ENCODE measurements at places on chromosomes 4 and X.

- no peak for DNase-seq
These were observed 142.9 kb downstream of the TMEM164 start for GRCh38 chrX:110145854-110146253.

- no peak for DNase-seq
These were observed 77.2 kb downstream of the CRMP1 start for GRCh38 chr4:5815641-5816040.

DNA sequence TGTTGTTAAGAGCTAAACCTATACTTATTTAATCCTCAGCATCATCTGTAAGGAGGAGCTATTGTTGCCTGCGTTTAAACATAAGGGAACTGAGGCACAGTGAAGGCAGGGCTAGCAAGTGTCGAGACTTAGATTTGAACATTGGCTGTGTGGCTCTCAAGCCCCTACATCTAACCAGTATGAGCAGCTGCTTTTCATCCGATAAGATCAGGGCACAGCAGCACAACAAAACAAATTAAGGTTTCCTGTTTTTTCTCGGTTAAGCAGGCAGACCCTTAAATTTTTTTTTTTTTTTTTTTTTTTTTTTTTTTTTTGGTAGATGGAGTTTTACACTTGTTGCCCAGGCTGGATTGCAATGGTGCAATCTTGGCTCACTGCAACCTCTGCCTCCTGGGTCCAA is 35.6 kb downstream of the RAB40A start:
- DNase-seq = no peak

DNA sequence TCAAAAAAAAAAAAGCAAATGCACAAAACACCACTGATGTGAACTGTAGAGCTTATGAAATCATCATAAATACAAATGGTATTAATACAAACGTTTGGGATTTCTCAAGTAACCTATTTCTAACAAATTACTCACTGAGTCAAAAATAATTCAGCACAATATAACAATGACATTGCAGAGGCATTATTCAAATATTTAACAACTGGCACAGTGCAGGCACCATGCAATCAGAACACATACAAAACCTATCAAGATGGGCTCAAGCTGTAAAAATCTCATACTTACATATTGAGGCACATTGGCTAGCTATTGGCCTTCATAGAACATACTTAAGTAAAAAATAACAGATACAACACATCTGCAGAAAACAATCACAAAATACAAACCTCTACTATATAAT is 81.1 kb downstream of the LRBA start:
- no peak for DNase-seq

- no peak for DNase-seq
These were observed 22.3 kb downstream of the NKX1-1 start for GRCh38 chr4:1383728-1384591.

- DNase-seq = no peak
These were observed 94.5 kb upstream of the MXRA5 start for GRCh38 chrX:3440981-3441380.

DNA sequence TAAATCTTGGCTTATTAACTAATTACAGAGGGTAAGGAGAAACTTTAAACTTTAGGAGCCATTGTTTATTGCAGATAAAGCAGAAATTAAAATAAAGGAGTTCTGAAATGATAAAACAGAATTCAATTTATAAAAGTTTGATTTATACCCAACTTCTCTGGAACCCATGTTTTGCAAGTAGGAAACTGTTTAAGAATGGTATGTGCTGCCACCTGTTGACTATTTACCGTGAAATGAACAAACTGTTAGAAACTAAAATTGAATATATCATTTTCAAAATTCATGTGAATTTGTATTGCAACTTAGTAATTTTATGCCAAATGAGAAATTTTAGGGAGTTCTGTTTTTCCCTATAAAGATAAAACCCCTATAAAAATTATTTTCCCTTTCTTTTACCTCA is 11.0 kb upstream of the TBC1D8B start:
- DNase-seq = no peak

DNA sequence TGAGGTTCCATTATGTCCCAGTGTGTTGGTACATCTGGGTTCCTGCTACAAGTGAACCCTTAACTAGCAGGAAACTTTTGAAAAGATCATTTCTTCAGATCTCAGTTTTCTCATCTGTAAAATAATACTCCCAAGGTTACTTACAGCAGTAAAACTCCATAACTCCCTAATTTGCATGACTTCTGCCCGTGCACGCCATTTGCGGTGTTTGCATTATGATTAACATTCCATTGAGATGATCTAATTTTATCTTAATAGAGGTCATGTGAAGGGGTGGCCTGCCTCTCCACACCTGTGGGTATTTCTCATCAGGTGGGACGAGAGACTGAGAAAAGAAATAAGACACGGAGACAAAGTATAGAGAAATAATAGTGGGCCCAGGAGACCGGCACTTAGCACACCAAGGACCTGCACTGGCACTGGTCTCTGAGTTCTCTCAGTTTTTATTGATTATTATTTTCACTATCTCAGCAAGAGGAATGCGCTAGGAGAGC is 219.8 kb downstream of the TLL1 start:
- no peak for DNase-seq

GRCh38 chr4:176660561-176660960 is 132.2 kb downstream of the VEGFC start:
- no peak for DNase-seq

DNA sequence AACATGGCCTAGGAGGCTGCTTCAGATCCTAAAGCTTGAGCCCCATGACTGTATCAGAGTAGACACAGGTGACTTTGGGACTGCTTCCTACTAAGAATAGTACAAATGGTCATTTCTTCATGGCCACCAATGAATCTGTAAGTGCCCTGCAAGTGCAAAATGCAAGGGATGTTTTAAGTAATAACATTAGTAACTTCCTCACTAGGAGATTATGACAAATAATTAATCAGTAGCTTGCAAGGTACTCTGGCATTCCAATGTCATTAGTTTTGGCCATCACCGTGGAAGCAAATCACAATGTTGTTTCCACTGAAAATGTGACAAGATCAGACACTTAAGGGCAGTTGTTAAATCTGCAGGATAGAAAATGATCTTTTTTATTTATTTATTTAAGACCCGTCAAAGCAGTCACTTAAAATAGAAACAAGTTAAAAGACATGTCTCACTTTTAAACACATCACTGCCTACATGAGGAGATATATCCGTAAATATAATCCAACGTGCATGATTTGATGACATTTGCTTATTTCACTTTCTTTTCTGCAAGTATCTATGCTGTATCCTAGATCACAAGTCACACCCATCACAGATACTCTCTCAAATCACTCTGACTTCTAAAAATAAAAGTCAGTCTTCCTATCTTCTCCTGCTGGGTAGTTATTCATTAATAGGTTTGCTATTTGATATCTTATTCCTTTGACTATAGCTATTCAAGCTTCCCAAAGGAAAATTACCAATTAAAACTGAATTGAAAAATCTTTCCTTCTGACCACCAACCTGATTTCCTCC is 400.6 kb downstream of the IL15 start:
- DNase-seq = no peak

DNA sequence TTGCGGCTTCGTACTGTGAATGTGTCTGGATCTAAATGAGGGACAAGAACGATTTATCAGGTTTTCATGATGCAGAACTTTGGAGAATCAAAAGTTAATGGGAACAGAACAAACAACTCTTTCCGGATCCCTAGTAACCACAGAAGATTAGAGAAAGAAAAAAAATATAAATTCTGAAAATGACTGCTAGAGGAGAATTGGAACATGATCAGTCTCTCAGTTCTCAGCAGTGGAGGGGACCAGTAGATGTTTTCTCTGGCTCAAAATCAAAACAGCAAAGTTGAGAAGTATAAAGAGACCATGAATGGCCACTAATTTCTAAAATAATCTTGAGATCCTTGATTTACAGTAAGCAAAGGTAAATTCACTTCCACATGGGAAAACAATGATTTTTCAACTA is 38.1 kb upstream of the GK2 start:
- no peak for DNase-seq
